ENCODE measurements at places on chromosomes 2 and 18. TPM values are rescaled to one million over a fixed set of nuclear protein-coding genes. Genes with fewer than 3 reads are reported as not detected.

Gene SLC30A3
- total RNA-seq = 7.6 TPM

Gene CD207
- total RNA-seq = not detected

Gene GKN1
- total RNA-seq = 1.9 TPM

Gene APCDD1
- 77.0 TPM for total RNA-seq

- H3K4me3 ChIP-seq = no peak overlapping the region
- H3K36me3 ChIP-seq = no peaks in the 10 kb centered on the region
- no peak for DNase-seq
Observed at GRCh38 chr18:31149351-31149750, 13.3 kb downstream of the DSC1 start.

- H3K27ac ChIP-seq = no peak overlapping the region
- H3K4me1 ChIP-seq = no peaks in the 10 kb centered on the region
- H3K27me3 ChIP-seq = no peaks in the 10 kb centered on the region
- no peak overlapping the region for H3K4me3 ChIP-seq
- H3K36me3 ChIP-seq = peaks cover 65% of the 10 kb centered on the region
- DNase-seq = no peak
Observed at GRCh38 chr2:9403924-9404323, 19.4 kb downstream of the ITGB1BP1 start.

DNA sequence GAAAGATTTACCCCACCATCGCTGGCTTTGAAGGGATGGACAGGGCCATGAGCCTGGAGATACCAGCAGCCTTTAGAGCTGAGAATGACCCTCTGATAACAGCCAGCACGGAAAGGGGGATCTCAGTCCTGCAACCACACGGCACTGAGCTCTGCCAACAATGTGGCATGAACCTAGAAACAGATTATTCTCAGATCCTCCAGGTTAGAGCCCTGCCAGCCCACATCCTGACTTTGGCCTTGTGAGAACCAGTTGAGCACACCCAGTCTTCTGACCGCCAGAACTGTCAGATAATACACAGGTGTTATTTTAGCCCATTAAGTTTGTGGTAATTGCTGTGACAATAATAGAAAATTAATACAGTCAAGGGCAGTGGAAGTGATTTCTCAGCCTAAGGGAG, 9.4 kb upstream of the GNLY start:
- no peak for DNase-seq
- H3K36me3 ChIP-seq = no peaks in the 10 kb centered on the region
- H3K27me3 ChIP-seq = no peaks in the 10 kb centered on the region

DNA sequence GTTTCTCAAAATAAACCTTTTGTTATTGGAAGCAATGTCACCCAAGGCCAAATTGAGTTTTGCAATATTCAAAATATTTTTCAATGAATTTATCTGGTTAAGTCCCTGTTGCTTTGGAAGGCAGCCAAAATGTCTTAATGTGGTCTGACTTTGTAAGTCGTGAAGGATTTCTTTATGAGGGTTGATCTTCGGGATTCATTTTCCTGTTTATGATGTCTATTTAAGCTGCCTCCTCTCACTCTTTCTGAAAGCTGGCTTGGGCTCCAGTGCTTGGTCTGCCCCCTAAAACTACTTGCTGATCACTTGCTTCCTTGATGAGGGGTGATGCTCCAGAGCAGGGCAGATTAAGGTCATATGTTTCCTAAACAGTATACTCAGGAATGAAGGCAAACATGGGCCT, 141.1 kb downstream of the ANTXR1 start:
- H3K4me1 ChIP-seq = peaks cover 55% of the 10 kb centered on the region
- no peak overlapping the region for H3K4me3 ChIP-seq
- H3K36me3 ChIP-seq = no peaks in the 10 kb centered on the region
- H3K27ac ChIP-seq = peak overlapping the region; percentile 86
- no peaks in the 10 kb centered on the region for H3K27me3 ChIP-seq

All from ascending aorta (tissue), 2 donors.